ENCODE measurements at places on chromosomes 2 and 18.
A peak's percentile ranks its signal among the peaks of the same experiment; 100 is the strongest.

- peak; percentile 53 for DNase-seq
Observed at GRCh38 chr18:58605027-58606020, 23.6 kb downstream of the ALPK2 start.

DNA sequence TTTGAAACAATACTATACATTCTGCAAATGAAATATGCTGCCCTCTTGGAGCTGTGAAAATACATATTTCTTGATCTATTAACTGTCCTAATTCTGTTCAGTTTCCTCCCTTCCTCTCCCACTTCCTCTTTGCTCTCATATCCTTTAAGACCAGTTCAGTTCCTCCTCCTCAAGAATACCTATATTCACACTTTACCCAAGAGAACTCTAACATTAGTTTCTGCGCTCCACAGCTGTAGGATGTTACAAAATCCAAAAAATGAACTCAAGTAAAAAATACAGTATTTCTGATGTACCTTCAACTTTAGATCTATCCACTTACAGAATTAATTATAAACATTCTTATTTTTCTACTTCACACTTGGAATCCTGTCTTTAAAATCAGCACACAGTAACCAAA, 5.4 kb downstream of the ITSN2 start:
- DNase-seq = no peak

DNA sequence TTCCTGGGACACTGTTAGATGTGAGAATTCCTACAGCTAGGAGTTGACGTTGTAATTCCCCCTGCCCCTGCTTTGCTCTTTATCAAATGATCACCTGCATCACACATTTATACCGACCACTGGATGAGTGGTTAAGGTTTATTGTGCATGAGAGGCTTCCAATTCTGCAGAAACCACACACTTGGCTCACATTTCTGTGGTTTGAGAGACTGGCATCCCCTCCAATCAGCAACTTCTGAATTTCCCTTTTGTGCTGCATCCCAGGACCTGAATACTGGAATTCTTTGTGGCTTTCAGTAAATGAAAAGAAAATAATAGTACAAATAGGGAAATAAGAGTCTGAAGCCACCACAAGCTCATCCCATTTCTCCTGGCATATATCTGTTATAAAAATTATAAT, 628.7 kb upstream of the PIK3C3 start:
- DNase-seq = no peak

DNA sequence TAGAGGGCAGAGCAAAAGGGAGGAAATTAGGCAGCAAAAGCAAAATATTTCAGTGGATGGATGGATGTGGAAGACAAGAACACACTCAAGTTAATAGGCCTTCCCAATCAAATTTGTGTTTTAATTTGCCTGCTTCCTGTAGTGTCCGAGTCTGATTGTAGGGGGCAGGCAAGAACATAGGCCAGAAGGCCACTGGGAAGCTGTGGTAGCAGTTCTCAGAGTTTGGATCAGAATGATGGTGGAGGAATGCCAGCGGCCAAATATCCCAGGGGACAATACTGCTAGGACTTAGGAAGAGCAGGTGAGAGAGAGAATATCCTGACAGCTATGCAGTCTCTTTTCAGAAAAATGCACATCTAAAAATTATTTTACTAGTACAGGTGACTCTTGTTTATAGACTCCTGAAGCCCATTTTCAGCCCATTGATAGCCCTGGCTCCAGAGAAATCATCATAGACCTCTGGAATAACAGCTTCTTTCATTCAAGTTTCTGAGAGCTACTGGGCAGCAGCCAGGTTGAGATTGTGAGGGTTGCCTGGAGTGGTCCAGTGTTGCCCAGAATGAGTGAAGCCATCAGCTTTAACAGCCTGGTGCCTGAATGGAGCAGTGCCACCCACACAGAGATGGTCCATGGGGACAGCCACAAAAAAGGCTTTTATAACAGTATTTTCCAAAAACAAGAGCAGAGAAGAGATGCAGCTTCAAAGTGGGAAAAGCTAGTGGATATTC, 19.1 kb upstream of the SERPINE2 start:
- no peak for DNase-seq

DNA sequence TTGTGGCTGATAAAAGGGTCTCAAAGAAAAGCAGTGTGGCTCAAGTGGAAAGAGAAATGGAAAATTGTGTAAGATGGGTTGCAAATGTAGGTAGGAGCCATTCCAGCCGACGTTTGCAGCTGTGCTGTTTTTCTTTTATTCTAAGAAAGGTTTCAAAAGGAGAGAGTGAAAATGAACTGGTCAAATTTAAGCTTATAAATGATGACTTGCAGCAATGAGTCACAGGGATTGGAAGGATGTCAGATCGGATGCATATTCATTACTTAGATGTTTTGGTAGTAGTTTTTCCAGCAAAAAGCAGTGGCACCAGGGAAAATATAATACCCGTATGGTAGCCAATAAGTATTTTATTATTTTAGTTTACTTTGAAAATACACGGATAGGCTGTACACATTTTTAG, 79.1 kb downstream of the LRRTM4 start:
- no peak for DNase-seq

DNA sequence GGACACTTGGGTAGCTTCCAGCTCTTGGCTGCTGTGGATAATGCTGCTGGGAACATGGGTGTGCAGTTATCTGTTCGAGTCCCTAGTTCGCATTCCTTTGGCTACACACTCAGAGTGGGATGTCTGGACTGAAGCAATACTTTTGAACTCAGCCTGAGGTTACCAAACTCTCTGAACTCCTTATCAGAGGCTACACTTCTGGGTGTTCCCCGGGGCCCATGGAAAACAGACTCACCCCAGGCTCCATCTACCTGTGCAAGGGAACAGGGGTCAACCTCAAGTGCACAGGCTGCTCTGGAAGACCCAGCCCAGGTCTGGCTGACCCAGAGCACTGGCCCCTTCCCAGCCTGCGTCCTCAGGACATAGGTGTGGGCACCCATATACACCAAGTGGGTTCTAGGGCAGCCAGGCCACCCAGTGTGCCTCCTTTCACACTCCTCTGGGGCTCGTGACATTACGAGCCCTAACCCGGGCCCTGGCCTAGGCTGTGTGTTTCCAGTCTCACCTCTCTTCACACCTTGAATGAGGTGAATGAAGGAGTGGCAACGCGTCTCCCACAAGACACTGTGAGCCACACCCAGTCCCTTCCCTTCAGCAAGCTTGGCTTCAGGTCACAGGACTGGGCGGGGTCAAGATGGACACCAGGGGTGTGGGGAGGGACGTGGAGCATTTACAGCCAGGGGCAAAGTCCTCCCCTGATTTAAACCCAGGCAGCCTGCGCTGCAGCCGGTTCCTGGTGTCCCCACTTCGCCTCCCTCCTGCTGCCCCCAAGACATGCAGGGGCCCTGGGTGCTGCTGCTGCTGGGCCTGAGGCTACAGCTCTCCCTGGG, at the start of gene ALPI:
ALPI (plus strand) TSS at position 728 of the 830 bp plus-strand sequence; CDS start at position 775, 47 bp downstream.
- DNase-seq = no peak

GRCh38 chr18:60493066-60493465, 120.5 kb upstream of the MC4R start:
- DNase-seq = no peak

DNA sequence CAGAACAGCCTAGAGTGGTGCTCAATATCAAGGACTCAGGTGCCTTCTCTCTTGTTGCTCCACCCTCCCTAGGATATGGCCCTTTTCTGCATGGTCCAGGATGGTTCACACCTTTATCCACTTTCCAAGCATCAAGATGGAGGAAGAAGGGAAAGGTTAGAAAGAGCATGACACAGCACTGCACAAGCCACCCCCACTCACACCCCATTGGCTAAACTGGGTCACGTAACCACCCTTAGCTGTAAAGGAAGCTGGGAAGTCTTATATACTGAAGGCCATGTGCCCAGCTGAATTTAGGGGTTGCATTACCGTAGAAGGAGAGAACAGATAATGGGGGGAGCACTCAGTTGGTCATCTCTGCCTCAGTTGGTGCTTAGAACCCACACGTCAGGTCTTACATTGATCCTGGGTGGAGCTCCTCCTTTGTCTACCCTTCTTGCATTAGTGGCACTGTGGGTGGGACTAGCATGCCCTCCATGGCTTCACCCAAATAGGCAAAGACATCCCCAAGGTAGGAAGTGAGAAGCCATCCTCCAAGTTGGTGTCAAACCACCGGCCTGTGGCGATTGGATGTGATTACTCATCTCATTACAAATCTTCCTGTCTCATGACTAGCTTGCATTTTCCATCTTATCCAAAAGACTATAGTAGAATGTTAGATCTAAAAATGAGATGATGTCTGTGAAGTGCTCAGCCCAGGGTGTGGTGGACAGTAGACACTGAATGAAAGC, 248.5 kb downstream of the HAUS1 start:
- no peak for DNase-seq

Measured in activated CD4-positive, alpha-beta T cell treated with anti-CD3 and anti-CD28 coated beads, Interleukin-2, amount 50 U/mL, for 24 hours (primary cell).